ELR (cell line): ENCODE measurements at places on chromosomes 3 and 15.

- no peak for DNase-seq
Observed at GRCh38 chr3:106379251-106379750, 510.5 kb upstream of the CBLB start.

DNA sequence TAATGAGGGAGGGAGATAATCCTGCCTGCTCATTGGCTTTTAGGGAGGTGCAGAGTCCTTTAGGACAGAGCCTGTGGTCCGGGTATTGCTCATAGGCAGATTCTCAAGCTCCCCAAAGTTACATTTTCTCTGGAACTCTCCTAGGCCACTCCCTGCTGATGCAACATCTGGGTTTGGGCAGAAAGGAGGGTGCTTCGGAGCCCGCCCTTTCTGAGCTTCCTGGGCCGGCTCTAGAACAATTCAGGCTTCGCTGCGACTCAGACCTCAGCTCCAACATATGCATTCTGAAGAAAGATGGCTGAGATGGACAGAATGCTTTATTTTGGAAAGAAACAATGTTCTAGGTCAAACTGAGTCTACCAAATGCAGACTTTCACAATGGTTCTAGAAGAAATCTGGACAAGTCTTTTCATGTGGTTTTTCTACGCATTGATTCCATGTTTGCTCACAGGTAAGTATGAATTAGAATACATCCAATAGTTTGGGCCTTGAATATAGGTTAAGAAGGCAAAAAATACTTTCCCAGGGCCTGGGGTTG is at the start of gene IL20RB:
Gene IL20RB, plus strand, starts transcription at position 233 of the 538 bp plus-strand sequence. Its CDS starts 131 bp downstream, at position 364.
- peak; percentile 55 for DNase-seq

- DNase-seq: no peak
Observed at GRCh38 chr3:12995389-12996180, 77.6 kb downstream of the IQSEC1 start.

DNA sequence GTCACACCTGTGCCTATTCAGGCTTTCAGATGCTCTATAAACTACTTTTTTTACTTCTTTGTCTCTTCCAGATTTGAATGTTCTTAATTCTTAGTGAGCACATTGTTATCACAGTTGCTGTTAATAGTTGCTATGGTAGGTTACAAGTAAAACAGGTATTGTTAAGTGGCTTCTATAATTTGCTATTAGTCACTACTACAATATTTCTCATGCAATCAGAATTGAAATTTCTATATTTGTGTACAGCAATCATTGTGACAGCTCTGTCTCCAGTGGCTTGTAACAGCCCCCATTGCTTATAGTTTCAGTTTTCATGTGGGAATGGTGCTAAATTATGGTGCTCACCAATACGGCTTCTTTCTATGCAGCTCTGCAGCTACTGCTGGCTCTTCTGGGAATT is 318.4 kb upstream of the GOLIM4 start:
- DNase-seq: no peak

DNA sequence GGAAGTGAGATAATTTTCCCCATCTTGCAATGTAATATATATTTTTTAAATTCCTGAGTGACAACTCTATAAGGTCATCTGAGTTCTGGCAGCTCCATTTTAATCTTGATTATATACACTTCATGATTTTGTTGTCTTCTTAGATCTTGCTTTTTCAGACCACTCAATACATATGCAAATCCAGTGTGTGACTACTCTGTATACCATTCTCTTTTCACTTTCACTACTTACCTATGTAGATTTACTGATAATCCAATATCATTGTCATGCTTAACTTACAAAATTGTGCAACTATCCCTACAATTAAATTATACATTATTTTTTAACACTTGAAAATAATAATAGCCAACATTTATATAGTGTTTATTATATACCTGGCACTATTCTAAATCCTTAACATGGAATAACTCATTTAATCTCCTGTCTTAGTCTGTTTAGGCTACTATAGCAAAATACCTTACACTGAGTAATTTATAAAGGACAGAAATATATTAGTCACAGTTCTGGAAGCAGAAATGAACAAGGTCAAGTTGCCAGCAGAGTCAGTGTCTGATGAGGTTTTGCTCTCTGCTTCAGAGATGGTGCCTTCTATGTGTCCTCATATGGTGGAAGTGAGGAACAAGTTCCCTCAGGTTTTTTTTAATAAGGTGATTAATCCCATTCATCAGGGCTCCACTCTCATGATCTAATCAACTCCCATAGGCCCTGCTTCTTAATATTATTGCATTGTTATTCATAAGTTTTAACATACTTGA is 338.5 kb downstream of the TUSC7 start:
- DNase-seq: no peak

- peak; percentile 85 for DNase-seq
Observed at GRCh38 chr3:11290743-11291680, 18.8 kb downstream of the ATG7 start.
